Activated CD4-positive, alpha-beta T cell treated with anti-CD3 and anti-CD28 coated beads, Interleukin-2, amount 50 U/mL, for 1 hour (primary cell): ENCODE measurements at places on chromosomes 13 and 19.

DNA sequence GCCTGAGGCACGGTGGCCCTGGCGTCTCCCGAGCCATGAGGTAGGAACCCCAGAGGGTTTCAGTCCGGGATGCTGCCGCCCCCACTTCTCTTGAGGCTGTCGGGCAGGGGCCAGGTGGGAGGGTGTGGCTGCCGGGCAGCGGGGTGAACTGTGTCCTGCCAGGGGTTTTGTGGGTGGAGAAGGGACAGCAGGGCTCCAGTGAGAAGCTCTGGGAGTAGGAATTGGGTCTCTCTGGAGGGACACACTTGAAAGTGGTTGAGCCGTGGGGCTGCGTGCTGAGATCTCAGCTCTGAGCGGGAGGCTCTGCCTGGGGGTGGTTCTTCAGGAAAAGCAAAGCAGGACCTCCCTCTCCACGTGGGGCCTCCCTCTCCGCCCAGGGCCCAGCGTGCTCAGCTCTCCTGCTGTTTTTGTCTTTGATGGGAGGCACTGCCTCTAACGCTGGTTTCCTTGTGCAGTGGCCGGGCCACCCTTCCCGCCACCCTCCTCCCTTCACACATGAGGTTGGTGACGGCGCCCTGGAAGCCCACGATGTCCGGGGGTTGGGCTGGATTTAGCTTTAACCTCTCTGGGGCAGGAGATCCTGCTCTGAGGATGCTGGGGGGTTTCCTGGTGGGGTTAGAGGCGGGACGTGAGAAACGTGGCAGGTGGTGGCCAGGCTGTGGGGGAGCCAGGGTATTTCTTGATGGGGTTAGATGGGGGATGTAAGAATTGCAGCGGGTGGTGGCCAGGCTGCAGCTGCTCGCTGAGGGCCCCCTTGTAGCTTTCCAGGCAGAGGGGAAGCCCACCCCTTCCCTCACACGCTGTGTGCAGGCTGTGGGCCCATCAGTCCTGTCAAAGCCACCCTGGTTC lies 15.3 kb upstream of the ZNF554 start:
- DNase-seq, result no peak

DNA sequence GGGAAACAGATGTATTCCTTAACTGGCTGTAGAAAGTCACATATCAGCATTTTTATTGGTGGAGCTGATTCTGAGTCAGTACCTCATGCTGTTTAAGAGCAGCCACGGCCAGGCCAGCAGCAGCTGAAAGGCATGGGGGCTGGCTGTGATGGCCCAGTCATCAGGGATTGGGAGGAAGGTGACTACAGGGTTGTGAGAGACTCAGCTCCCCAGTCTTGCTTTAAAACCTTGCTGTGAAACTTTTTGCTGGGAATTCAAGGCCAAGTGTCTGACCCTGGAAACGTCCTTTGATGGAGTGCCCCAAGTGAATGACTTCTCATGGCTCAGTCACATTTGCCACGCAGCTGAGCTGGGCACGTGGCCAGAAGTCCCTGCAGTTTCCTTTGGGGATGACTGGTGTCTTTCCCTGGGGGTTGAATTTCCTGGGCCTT lies 39.1 kb upstream of the RNF113B start:
- DNase-seq, result no peak

DNA sequence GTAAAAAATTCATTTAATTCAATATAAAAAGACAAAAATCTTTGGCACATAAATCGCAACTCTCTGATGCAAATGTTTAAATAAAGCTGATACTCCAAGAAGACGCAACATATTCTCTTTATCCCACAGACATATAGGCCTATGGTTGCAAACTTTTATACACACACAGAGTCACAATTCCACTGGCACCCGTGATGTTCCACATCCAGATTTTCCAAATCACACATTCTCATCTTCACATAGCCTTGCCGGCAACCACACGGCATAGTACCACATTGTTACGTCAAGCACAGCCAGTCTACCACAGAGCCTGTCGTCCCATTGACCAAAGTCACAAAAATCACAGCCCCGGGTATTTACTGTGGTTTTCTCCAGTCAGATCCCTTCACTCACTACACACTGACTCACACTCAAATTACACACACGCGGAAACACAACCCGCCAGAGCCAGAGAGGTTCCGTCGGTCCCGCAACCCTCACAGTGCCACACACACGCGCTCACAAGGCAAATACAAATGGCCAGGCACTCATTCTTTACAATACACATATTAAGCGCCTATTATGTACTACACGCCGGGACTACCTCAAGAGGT lies 546 bp upstream of the ZNF546 start:
- peak; percentile 34 for DNase-seq

DNA sequence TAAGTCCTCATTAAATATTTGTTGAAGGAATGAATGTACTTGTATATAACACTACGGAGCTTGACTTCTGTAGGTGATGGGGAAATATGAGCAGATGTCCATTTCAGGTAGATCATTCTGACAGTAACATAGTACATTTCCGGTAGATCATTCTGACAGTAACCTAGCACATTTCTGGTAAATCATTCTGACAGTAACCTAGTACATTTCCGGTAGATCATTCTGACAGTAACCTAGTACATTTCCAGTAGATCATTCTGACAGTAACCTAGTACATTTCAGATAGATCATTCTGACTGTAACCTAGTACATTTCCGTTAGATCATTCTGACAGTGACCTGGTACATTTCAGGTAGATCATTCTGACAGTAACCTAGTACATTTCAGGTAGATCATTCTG lies 2.5 kb downstream of the PHF11 start:
- no peak for DNase-seq

- no peak for DNase-seq
These were observed 37.1 kb upstream of the CNMD start for GRCh38 chr13:52776726-52777125.
